ENCODE measurements at places on chromosomes 7 and 10.

DNA sequence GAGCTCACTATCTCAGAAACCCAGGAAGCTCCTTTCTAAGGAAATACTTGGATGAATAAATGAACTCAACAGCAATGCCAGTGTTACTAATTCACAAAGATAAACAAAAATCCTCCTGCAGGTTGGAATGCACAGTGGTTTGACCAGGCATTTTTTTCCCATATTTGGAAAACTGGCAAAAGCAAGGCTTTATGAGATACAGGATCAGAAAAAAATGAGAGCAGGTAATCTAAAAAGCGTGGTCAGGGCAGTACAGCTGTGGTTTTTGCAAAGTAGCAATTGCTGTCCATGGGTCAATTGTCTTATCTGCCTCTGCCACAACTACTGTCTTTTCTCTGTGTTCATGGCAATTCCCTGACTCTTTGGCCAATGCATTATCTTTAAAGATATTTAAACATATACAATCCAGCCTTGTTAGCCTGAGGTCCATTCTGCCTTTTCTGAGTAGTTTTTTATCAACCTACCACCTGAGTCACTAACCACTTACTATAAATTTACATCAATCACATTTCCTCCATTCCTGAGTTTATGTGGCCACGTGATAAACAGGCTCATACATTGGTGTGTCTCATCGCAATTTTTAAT is 564.5 kb upstream of the IGFBP3 start:
- no peaks in the 10 kb centered on the region for H3K4me1 ChIP-seq
- no peaks in the 10 kb centered on the region for H3K27me3 ChIP-seq
- DNase-seq: no peak
- H3K36me3 ChIP-seq: no peaks in the 10 kb centered on the region
- H3K27ac ChIP-seq: no peak overlapping the region

GRCh38 chr7:150973571-150974451 is 4.3 kb downstream of the KCNH2 start:
- H3K27me3 ChIP-seq: peaks cover 59% of the 10 kb centered on the region
- no peak overlapping the region for H3K27ac ChIP-seq
- no peak for DNase-seq
- no peaks in the 10 kb centered on the region for H3K36me3 ChIP-seq
- H3K4me3 ChIP-seq: no peak overlapping the region

- H3K27ac ChIP-seq: peak overlapping the region; percentile 95
- H3K36me3 ChIP-seq: no peaks in the 10 kb centered on the region
- DNase-seq: no peak
- H3K27me3 ChIP-seq: no peaks in the 10 kb centered on the region
- peaks cover 37% of the 10 kb centered on the region for H3K4me1 ChIP-seq
These were observed 1.3 kb downstream of the ABI1 start for GRCh38 chr10:26859241-26860101.

GRCh38 chr7:1536743-1537534 is 6.4 kb downstream of the MAFK start:
- peaks cover 36% of the 10 kb centered on the region for H3K36me3 ChIP-seq
- peak overlapping the region; percentile 70 for H3K4me3 ChIP-seq
- peak overlapping the region; percentile 99 for H3K27ac ChIP-seq
- DNase-seq: peak; percentile 95

DNA sequence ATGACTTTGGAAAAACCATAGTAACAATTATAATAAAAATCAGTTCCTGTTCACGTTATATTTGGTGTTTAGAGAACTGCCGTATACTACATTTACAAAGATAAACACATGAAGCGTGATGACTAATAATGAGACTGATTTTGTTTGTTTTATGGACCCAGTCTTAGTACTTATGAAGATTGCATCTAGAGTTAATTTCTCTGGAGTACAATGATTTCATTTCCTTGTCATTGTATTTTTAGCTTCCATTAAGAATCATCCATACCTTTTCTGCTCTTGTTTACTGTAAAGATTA is 2.9 kb downstream of the RBM20 start:
- DNase-seq: no peak
- H3K4me3 ChIP-seq: peak overlapping the region; percentile 88
- H3K4me1 ChIP-seq: peaks cover 56% of the 10 kb centered on the region

- no peaks in the 10 kb centered on the region for H3K4me1 ChIP-seq
- H3K27me3 ChIP-seq: no peaks in the 10 kb centered on the region
- peak overlapping the region; percentile 17 for H3K4me3 ChIP-seq
- DNase-seq: no peak
- H3K27ac ChIP-seq: no peak overlapping the region
- H3K36me3 ChIP-seq: no peaks in the 10 kb centered on the region
These were observed 181.3 kb downstream of the TAX1BP1 start for GRCh38 chr7:27921081-27921836.

DNA sequence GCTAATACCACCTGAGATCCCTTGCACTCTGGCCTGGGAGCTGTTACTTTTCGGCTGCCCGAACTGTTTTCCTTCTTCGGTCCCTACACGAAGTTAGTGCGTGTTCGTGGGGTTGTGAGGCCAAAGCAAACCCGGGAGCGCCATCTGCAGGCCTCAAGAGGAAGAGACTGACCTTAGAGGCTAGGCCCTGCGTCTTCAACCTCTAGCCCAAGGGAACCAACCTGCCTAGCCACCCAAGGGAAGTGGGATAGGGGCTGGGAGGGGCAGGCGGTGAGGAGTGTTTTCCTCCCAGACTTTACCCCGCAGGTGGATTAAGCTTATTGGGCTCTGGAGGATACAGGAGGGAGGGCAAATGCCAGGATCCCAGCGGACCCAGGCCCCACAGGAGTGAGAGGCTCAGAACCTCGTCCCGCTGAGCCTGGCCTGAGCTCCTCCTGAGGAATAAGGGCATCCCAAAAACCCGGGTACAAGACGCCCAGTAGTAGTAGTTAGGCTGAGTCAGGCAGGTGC is 1.7 kb upstream of the PAX2 start:
- H3K36me3 ChIP-seq: no peaks in the 10 kb centered on the region
- H3K4me1 ChIP-seq: peaks cover 21% of the 10 kb centered on the region
- no peak overlapping the region for H3K4me3 ChIP-seq
- H3K27me3 ChIP-seq: peaks cover 3% of the 10 kb centered on the region

GRCh38 chr7:140201393-140201792 is 24.6 kb upstream of the KDM7A start:
- no peak overlapping the region for H3K27ac ChIP-seq
- H3K4me1 ChIP-seq: no peaks in the 10 kb centered on the region
- no peak overlapping the region for H3K4me3 ChIP-seq
- H3K27me3 ChIP-seq: no peaks in the 10 kb centered on the region
- no peak for DNase-seq
- no peaks in the 10 kb centered on the region for H3K36me3 ChIP-seq

GRCh38 chr7:107902381-107902780 is 11.4 kb downstream of the DLD start:
- peaks cover 56% of the 10 kb centered on the region for H3K36me3 ChIP-seq
- H3K4me1 ChIP-seq: peaks cover 21% of the 10 kb centered on the region
- H3K27ac ChIP-seq: no peak overlapping the region
- H3K4me3 ChIP-seq: no peak overlapping the region
- H3K27me3 ChIP-seq: no peaks in the 10 kb centered on the region

DNA sequence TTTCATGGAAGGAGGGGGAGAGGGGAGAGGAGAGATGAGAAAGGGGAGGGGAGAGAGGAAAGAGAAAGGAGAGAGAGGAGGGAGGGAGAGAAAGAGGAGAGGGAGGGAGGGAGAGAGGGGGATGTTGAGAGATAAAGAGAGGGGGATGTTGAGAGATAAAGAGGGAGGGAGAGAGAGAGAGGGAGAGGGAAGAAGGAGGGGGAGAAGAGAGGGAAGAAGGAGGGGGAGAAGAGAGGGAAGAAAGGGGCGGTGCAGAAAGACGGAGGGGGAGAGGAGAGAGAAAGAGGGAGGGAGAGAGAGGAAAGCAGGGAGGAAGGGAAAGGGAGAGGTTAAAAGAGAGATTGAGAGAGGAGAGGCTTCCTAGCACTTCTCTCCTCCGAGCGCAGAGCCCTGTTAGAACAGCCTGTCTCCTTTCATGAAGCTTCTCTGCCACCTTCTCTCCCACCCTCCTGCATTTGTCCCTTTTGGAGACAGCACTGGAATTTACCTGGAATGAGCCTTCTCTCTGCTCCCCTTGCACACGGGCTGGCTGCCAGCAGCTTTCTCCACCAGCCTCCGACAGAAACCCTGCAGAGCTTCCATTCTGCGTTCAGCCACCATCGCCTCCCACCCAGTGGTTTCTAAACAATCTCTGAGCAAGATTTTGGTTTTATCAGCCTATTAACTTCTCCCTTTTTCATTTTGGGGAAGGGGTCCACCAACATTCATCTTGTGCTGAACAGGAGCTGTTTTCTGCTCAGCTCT is 74.0 kb upstream of the CARD11 start:
- no peak for DNase-seq
- H3K27ac ChIP-seq: no peak overlapping the region
- no peaks in the 10 kb centered on the region for H3K27me3 ChIP-seq
- H3K4me1 ChIP-seq: no peaks in the 10 kb centered on the region
- no peak overlapping the region for H3K4me3 ChIP-seq

- no peak for DNase-seq
- H3K36me3 ChIP-seq: no peaks in the 10 kb centered on the region
- H3K4me1 ChIP-seq: no peaks in the 10 kb centered on the region
- H3K27ac ChIP-seq: no peak overlapping the region
- H3K27me3 ChIP-seq: no peaks in the 10 kb centered on the region
These were observed 57.2 kb downstream of the CALML3 start for GRCh38 chr10:5581670-5582566.

- H3K4me3 ChIP-seq: no peak overlapping the region
- DNase-seq: no peak
- no peaks in the 10 kb centered on the region for H3K27me3 ChIP-seq
- no peaks in the 10 kb centered on the region for H3K4me1 ChIP-seq
These were observed 7.6 kb upstream of the UNC5B start for GRCh38 chr10:71204746-71205145.

All from psoas muscle (tissue), 8 donors.